ENCODE measurements at places on chromosomes 4 and X.
A peak's percentile ranks its signal among the peaks of the same experiment; 100 is the strongest.

DNA sequence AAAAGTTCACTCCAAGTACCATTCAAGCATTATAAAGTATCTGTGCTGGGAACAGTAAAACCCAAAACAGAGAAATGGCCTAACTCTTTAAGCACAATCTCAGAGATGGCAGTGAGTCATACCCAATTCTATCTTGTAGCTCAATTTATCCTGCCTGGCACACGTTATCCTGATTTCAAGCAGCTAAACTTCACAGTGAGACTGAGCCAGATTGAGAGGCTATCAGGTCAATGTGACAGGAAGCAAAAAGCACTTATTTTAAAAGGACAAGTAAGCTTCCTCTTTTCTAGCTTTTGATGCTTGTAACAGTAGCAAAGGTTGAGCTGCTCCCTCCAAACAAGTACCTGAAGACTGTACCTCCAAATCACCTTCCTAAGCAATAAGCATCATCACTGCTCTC lies 324.9 kb downstream of the NAF1 start:
- no peak for DNase-seq

DNA sequence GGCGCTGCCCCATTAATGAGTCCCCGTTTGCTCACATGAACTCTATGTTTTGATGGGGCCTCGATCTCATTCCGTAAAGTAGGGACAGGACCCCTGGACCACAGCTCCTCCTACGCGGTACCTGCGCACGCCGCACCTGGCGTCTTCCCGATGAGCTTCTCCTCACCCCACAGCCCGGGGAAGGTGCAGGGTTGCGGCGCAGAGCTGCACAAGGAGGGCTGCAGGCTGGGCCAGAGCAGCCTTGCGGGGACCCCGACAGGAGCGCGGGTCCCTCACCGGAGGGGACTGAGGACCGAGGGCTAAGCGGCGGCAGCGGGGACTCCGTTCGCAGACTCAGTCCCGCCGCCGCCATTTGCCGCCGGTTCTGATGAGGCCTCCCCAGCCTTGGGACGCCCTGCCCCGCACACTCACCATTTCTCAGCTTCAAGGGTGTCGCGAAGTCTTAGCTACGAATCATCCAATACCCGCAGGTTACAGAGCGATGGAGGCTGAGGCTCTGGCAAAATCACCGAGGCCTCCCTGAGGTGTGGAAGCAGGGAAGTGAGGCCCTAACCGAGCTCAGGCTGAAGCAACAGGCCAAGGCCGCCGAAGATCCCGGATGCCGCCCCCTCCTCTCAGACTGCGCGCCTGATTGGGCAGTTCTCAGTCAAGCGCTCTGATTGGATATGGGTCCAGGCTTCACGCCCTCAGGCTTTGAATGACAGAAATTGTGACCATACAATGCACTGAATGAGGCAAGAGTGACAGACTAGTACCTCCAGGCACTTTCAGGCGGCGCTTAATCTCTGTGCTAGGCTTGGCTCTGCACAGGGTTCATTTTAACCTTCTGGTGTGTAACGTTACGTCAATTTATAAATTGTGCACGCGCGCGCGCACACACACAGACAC lies 25.1 kb downstream of the ZNF721 start:
- peak; percentile 100 for DNase-seq

- no peak for DNase-seq
Observed at GRCh38 chr4:123603165-123603564, 206.6 kb downstream of the SPRY1 start.

- DNase-seq, result no peak
Observed at GRCh38 chr4:149398993-149399392, 416.6 kb downstream of the IQCM start.

DNA sequence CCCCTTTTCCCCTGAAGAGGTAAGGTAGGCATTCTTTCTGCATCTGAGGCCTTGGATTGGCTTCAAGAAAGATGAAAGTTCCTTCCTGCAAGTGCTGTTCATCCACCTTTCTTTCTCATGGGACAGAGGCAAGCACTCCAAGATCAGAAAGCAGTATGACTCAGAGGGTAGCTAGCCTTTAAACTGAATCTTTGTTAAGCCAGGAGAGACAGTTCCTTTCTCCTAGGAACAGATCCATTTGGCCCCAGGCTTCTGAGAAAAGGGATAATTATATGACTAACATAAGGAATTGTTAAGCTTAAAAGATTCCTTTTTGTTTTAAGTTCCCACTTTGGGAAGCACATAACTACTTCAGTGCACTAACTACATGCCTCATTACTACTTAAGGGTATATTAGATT lies 192.0 kb downstream of the PPP3CA start:
- DNase-seq, result no peak

DNA sequence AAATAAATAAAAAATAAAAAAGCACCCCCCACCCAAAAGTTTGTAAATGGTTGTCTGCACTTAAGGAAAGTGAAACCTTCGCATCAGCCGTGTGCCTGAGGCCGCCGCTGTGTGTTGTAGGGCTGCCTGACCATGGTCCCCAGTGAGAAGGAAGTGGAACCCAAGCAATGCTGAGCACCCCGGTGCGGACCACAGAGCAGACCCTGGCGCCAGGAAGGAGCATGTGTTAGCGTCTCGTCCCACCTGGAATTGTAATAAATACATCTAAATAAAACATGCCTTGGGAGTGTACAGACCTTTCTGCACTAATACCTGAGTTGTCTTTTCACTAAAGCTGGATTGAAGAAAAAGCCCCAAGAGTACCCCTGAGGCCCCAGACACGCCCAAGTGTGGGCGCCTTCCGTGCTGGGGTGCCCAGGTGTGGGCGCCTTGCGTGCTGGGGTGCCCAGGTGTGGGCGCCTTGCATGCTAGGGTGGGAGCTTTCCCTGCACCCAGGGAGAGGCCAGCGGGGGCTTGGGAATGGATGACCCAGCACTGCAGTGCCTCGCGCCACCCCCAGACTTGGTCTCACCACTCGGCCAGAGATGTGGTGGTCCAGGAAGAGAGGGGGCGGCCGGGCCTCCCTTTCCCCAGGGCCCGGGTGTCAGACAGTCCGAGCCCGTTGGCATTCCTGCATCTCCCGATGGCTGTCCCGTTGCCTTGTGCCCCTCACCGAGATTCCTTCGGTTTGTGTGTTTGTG lies 33.7 kb downstream of the HTT-AS start:
- no peak for DNase-seq

- DNase-seq, result no peak
Observed at GRCh38 chr4:141065872-141066271, 67.4 kb downstream of the RNF150 start.

DNA sequence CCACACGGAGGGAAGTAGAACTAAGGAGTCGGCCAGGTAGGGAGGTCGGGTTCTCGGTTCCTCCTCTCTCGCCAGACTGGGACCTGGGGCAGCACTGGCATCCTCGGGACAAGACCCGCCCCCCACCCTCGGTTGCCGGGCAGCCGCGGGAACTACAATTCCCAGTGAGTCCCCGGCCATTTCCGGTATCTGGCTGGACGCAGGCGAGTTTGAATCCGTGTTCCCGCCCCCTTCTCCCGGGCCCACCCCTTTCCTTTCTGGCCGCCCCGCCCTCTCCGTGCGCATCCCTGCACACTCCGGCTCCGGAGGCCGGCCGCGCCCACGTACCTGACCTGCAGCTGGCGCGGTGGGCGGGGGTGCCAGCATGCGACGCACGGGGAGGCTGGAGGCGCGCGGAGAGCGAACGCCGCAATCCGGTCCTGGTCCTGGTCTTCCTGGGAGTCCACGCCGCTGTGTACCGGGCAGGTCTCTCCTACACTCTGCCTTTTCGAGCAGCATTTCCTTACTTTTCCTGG lies 10.2 kb upstream of the DLG3 start:
- DNase-seq, result no peak

- DNase-seq, result no peak
Observed at GRCh38 chr4:188268131-188268908, 129.1 kb downstream of the TRIML1 start.

- DNase-seq, result no peak
Observed at GRCh38 chr4:184328022-184328736, 110.5 kb upstream of the ENPP6 start.

DNA sequence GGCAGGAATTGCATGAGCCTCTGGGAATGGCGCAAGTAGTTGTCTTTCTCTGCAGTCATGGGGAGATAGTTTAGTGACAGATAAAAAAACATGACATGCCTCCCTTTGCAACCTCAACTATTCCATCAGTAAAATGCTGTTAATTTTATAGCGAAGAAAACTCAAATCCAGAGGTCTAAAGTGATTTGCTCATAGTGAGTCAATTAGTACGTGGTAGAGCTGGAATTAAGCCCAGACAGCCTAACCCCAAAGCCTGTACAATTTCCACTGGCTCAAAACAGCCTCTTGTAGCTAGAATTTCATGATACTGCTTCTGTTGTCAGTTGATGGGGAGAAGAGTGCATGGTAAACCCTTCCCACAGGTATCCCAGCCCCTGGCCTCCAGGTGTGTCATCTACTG lies 81.3 kb upstream of the TRPC5 start:
- DNase-seq, result no peak

DNA sequence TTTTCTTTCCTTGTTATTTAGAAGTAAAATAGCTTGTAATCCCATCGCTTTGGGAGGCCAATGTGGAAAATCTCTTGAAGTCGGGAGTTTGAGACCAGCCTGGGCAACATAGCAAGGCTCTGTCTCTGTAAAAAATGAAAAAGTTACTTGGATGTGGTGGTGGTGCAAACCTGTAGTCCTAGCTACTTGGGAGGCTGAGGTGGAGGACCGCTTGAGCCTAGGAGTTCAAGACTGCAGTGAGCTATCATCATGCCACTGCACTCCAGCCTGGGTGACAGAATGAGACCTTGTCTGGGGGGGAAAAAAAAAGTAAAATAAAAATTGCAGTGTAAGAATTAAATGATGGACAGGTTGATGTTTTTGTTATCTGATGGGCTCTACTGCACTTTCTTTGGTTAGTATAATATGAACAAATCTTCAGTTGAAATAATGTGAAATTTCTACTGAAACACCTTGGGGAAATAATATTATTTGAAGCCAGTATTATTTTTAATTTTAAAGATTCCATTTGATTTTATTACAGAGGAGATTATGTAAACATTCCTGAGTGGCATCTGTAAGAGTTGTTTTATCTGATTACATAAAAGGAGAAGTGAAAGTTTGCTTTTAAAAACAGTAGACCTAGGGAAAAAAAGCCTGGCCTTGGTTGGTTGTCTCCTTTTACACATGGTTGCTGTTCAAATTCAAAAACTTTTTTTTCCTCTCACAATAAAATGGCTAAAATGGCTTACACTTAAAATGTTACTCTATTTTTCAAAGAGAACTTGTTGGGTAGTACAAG lies 10.5 kb upstream of the NDUFC1 start:
- no peak for DNase-seq

GRCh38 chr4:56505269-56506130 lies at the start of gene ARL9:
TSS of gene ARL9 (plus strand) at chr4:56505791. CDS start at chr4:56505863, 72 bp downstream.
- DNase-seq, result no peak

GRCh38 chr4:53221832-53222480 lies 143.9 kb downstream of the SCFD2 start:
- DNase-seq, result no peak

DNA sequence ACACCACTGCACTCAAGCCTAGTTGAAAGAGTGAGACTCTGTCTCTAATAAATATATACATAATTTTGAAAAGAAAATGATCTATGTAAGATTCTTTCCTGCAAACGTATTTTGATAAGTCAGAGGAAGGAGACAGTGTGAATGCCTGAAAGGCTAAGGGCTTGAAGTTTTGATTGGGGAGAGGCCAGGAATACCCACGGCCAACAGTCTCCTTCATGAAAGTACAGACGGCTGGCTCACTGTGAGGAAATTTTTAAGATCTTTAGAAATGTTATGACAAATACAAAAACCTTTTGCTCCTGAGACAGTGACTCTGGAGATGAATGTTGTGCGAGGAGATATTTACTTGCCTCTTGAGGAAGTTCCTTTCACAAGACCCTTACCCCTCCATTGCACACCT lies 111.4 kb upstream of the KLHL13 start:
- no peak for DNase-seq

GRCh38 chr4:156981262-156981769 lies 9.7 kb upstream of the PDGFC start:
- no peak for DNase-seq

- no peak for DNase-seq
Observed at GRCh38 chrX:40158036-40158706, 60.4 kb upstream of the BCOR start.

GRCh38 chr4:1207157-1207470 lies 34.7 kb upstream of the SPON2 start:
- no peak for DNase-seq

DNA sequence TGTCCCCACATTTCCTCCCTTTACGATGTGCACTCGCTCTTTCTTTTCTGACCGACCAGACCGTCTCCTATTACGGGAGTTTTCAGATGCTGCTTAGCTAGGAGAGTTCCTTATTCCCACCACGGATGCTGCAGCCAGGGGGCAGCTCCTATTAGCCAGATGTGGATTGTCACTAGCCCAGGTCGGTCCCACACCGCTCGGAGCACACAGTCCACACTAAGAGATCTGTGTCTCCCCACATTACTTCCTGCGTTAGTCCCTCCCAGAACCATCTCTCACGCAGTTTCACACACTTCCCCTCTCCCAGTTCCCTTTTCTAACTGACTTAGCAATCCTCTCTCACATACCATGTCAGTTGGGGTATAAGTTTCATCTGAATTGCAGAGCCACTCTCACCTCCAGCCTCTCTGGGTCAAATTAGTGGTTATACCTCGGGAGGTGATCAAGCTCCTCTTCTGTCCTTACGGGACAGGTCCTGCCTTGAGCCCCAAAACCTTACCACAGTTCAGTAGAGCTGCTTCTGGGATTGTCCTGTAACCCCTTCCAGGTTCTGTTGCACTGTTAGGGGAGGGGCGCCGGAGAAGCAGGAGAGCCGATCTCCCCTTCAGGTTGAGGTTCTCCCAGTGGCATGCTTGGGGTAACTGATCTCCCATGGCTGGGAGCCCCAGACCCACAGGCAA lies 28.2 kb downstream of the SULT1E1 start:
- no peak for DNase-seq

- no peak for DNase-seq
Observed at GRCh38 chr4:119477412-119478053, 151.1 kb downstream of the PDE5A start.

DNA sequence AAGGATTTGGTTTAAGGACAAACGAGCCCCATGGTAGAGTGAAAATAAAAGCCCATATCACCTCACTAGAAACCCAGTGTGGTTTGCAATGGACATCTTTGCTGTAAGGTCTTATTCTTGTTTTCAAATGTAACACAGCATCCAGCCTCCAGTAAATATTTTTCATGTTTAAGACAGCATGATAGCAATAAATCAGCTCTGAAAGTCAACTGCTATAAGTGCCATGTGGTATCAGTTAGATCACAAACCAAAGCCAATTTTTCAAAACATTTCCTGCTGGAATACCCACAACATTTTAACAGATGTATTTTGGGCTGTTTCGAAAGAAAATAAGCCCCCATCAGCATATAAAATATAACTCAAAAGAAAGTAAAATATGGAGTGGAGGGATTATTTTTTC lies 24.0 kb upstream of the SCML1 start:
- DNase-seq, result no peak

GRCh38 chr4:139368998-139369397 lies 66.7 kb upstream of the NDUFC1 start:
- no peak for DNase-seq

DNA sequence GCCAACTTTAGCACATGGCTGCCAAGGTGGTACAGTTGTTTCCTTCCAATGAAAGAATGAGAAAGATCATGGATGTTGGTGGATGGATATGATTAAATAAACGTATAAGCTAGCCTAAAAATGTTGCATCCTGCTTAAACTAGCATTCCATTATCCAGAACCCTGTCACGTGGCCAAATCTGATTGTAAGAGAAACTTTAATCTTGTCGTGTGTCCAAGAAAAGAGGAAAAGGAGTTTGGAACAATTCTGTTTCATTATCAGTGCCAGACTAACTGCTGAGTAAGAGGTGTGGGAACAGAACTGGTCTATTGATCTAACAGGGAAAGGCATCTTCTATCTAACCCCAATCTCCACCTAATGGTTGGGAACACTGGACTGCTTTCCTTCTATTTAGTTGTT lies 325.2 kb upstream of the BMP3 start:
- DNase-seq, result no peak

GRCh38 chrX:63855896-63856295 lies 70.9 kb upstream of the ARHGEF9 start:
- DNase-seq, result no peak

Measured in SK-N-MC (cell line).